Activated T-helper 2 cell treated with anti-CD3 and anti-CD28 coated beads, Interferon-gamma antibody, Interleukin-2, Interleukin-4, amounts not matched to agents 10 μg/mL and 5 μg/mL and 100 μg/mL, durations not matched to agents 14 hours and 24 hours and 36 hours (primary cell): ENCODE measurements at places on chromosomes 7 and 10.

GRCh38 chr7:12436896-12437535 lies 33.4 kb upstream of the VWDE start:
- H3K4me3 ChIP-seq: no peak overlapping the region
- DNase-seq: no peak
- no peaks in the 10 kb centered on the region for H3K36me3 ChIP-seq
- H3K27me3 ChIP-seq: peaks cover 3% of the 10 kb centered on the region

- H3K4me1 ChIP-seq: no peaks in the 10 kb centered on the region
- H3K27ac ChIP-seq: no peak overlapping the region
- H3K27me3 ChIP-seq: no peaks in the 10 kb centered on the region
- no peaks in the 10 kb centered on the region for H3K36me3 ChIP-seq
Observed at GRCh38 chr10:124003070-124003419, 90.4 kb downstream of the CHST15 start.

GRCh38 chr7:36115448-36116321 lies 37.4 kb upstream of the EEPD1 start:
- DNase-seq: peak; percentile 61
- no peak overlapping the region for H3K4me3 ChIP-seq
- peaks cover 21% of the 10 kb centered on the region for H3K27me3 ChIP-seq
- H3K4me1 ChIP-seq: peaks cover 27% of the 10 kb centered on the region
- H3K27ac ChIP-seq: peak overlapping the region; percentile 47
- H3K36me3 ChIP-seq: no peaks in the 10 kb centered on the region

DNA sequence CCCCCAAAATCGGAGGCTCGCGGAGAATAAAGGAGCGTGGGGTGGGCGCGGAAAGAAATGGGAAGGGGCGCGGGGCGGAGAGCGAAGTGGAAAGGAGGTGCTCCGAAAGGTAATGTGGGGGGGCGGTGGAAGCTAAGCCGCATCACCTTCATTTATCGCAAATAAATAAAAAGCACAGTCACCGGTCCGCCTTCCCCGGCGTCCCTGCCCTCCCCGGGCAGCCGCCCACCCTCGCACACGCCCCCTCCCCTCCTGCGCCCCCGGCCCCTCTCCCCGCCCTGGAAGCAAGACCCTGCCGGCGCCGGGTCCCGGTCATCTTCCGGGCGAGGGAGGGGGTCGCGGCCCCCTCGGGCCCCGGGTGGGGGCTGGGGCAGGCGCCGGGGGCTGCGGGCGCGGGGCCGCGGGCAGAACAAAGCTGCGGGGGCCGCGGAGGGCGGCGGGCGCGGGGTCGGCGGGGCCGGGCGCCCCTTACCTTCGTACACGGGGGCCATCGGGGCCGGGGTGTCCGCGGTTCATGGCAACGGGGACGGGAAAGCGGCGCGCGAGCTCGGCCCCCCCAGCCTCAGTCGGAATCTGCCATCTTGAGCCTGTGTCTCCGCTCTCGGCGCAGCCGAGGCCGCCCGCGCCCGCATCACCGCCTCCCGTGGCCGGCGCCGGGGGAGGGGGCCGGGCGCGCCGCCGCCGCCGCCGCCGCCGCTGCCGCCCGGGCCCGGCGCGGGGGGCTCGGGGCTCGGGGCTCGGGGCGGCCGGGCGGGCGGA lies 486 bp downstream of the HIPK2 start:
- peaks cover 11% of the 10 kb centered on the region for H3K36me3 ChIP-seq
- H3K27ac ChIP-seq: peak overlapping the region; percentile 94
- H3K27me3 ChIP-seq: peaks cover 19% of the 10 kb centered on the region
- DNase-seq: peak; percentile 15
- peak overlapping the region; percentile 95 for H3K4me3 ChIP-seq

- H3K4me3 ChIP-seq: no peak overlapping the region
- H3K27ac ChIP-seq: no peak overlapping the region
- H3K27me3 ChIP-seq: no peaks in the 10 kb centered on the region
- peaks cover 26% of the 10 kb centered on the region for H3K36me3 ChIP-seq
- no peak for DNase-seq
- H3K4me1 ChIP-seq: peaks cover 10% of the 10 kb centered on the region
Observed at GRCh38 chr10:69007260-69007659, 18.7 kb downstream of the KIFBP start.

GRCh38 chr7:113000316-113001020 lies 86.2 kb downstream of the GPR85 start:
- H3K36me3 ChIP-seq: no peaks in the 10 kb centered on the region
- no peak for DNase-seq
- H3K27me3 ChIP-seq: no peaks in the 10 kb centered on the region
- H3K27ac ChIP-seq: no peak overlapping the region
- no peak overlapping the region for H3K4me3 ChIP-seq

DNA sequence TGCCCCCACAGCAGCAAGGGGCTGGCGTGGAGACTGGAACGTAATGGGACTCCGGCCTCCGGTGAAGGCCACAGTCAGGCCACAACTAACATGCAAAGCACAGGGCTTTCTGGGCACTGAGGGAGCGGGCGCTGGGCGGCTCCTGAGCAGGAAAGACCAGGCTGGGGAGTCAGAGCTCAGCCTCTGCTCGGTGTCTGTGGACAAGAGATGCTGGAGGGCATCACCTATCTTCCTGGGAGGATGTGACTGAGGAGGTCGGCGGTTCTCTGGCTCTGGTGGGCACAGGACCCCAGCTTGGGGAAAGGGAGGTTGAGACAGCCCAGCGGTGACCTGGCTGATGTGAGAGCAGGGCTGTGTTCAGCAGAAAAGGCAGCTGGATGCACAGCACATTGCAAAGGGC lies 11.7 kb downstream of the CNPY1 start:
- no peak overlapping the region for H3K4me3 ChIP-seq
- H3K4me1 ChIP-seq: peaks cover 7% of the 10 kb centered on the region
- DNase-seq: no peak
- H3K27ac ChIP-seq: no peak overlapping the region

GRCh38 chr7:2571409-2571808 lies 12.6 kb downstream of the IQCE start:
- H3K4me3 ChIP-seq: no peak overlapping the region
- no peaks in the 10 kb centered on the region for H3K36me3 ChIP-seq
- no peaks in the 10 kb centered on the region for H3K27me3 ChIP-seq
- H3K27ac ChIP-seq: no peak overlapping the region
- no peak for DNase-seq
- peaks cover 7% of the 10 kb centered on the region for H3K4me1 ChIP-seq

GRCh38 chr10:26737730-26738129 lies 40.2 kb downstream of the PDSS1 start:
- H3K27ac ChIP-seq: peak overlapping the region; percentile 96
- no peak overlapping the region for H3K4me3 ChIP-seq
- DNase-seq: peak; percentile 26

DNA sequence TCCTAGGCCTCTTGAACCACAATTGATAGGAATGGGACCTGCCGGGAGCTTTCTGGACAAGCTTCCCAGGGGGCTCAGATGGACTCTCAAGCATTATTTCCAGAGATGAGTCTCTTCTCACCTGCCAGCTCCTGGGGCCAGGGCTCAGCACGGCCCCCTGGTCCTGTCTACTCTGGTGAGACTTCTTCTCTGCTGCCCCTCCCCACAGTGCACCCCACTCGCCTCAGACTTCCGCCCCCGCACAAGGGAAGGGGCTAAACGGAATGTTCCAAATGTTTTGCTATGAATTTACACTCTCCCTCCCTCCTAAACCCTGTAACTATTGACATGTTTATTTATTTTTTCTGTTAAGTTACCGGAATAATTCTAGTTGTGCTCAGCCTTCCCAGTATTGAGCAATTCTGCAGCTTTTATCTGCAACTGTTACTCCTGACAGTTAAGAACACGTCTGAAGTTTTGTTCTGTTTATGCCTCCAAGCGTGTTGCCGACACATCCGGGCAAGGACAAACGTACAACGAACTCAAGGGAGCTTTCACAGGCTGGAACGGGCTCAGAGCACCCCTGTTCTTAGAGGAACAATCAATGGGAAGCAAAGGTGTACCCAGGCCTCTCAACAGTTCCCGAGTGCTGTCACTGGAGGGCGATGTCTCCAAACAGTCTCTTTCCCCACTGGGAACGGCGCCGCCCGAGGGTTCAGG lies 55.2 kb downstream of the FHIP2A start:
- peak; percentile 37 for DNase-seq
- peaks cover 20% of the 10 kb centered on the region for H3K27me3 ChIP-seq
- no peaks in the 10 kb centered on the region for H3K36me3 ChIP-seq
- peaks cover 19% of the 10 kb centered on the region for H3K4me1 ChIP-seq
- H3K27ac ChIP-seq: no peak overlapping the region

- H3K27me3 ChIP-seq: no peaks in the 10 kb centered on the region
- H3K4me3 ChIP-seq: no peak overlapping the region
- no peak overlapping the region for H3K27ac ChIP-seq
Observed at GRCh38 chr10:60172363-60172990, 217.2 kb downstream of the ANK3 start.

DNA sequence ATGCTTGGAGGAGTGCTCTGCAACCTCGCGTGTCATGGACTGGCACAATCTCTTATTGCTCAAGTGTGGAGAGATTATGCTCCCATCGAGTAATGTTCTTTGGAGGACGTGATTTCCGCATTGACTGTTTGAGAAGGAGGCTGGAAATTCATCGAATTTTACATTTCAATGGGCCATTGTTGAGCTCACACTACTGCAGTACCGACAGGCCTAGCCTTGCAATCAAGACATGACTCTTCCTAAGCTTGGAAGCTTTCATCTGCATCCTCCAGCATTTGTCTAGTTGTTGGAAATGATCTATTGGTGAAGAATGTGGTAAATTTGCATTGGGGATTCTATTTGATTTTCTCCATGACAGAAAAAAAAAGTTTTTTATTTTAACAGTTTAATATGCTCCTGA lies 156.8 kb downstream of the FZD1 start:
- DNase-seq: no peak
- H3K27me3 ChIP-seq: no peaks in the 10 kb centered on the region
- H3K4me1 ChIP-seq: no peaks in the 10 kb centered on the region
- H3K4me3 ChIP-seq: no peak overlapping the region
- no peak overlapping the region for H3K27ac ChIP-seq

- peaks cover 12% of the 10 kb centered on the region for H3K4me1 ChIP-seq
Observed at GRCh38 chr10:121735263-121735662, 137.0 kb upstream of the FGFR2 start.

GRCh38 chr7:80496586-80496985 lies 15.3 kb downstream of the GNAT3 start:
- no peak overlapping the region for H3K4me3 ChIP-seq
- no peak for DNase-seq
- H3K27me3 ChIP-seq: no peaks in the 10 kb centered on the region
- H3K36me3 ChIP-seq: no peaks in the 10 kb centered on the region

DNA sequence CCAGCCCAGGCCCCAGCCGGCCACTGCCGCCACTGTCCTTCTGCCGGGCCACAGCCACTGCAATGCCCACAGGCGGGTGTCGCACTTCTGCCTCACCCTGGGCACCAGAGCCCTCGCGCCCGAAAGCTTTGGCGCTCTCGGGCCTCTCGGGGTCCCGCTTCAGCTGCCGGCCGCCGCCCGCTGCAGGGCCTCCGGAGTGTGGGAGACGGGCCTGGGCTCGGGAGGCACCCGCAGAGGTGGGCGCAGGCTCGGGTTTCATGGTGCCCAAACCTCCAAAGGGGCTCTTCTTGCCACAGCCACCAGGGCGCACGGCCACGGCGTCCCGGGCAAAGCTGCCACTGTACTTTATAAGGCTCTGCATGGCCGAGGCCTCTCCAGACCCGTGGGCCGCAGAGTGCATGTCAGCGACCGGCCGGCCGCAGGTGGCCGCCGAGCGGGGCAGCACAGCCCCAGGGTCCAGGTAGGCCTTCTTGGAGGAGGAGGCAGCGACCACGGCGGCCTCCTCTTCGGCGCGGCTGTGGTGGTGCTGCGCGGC lies 35.9 kb downstream of the TNRC18 start:
- H3K4me1 ChIP-seq: peaks cover 7% of the 10 kb centered on the region
- H3K4me3 ChIP-seq: no peak overlapping the region
- no peak for DNase-seq
- H3K36me3 ChIP-seq: peaks cover 42% of the 10 kb centered on the region
- H3K27me3 ChIP-seq: no peaks in the 10 kb centered on the region
- no peak overlapping the region for H3K27ac ChIP-seq

- DNase-seq: no peak
- H3K27ac ChIP-seq: no peak overlapping the region
- no peaks in the 10 kb centered on the region for H3K36me3 ChIP-seq
- no peak overlapping the region for H3K4me3 ChIP-seq
- H3K27me3 ChIP-seq: no peaks in the 10 kb centered on the region
Observed at GRCh38 chr7:119996634-119997033, 276.3 kb upstream of the KCND2 start.

- H3K4me1 ChIP-seq: peaks cover 27% of the 10 kb centered on the region
- H3K27ac ChIP-seq: no peak overlapping the region
- no peak overlapping the region for H3K4me3 ChIP-seq
- no peaks in the 10 kb centered on the region for H3K27me3 ChIP-seq
- no peak for DNase-seq
Observed at GRCh38 chr7:36648441-36648840, 75.9 kb downstream of the AOAH start.

- no peak for DNase-seq
- peak overlapping the region; percentile 37 for H3K4me3 ChIP-seq
- no peaks in the 10 kb centered on the region for H3K27me3 ChIP-seq
Observed at GRCh38 chr7:92621561-92622023, 31.4 kb upstream of the FAM133B start.

GRCh38 chr10:69239816-69240434 lies 19.8 kb downstream of the HKDC1 start:
- H3K4me1 ChIP-seq: peaks cover 2% of the 10 kb centered on the region
- H3K36me3 ChIP-seq: no peaks in the 10 kb centered on the region
- H3K27me3 ChIP-seq: no peaks in the 10 kb centered on the region
- DNase-seq: no peak
- H3K27ac ChIP-seq: no peak overlapping the region

DNA sequence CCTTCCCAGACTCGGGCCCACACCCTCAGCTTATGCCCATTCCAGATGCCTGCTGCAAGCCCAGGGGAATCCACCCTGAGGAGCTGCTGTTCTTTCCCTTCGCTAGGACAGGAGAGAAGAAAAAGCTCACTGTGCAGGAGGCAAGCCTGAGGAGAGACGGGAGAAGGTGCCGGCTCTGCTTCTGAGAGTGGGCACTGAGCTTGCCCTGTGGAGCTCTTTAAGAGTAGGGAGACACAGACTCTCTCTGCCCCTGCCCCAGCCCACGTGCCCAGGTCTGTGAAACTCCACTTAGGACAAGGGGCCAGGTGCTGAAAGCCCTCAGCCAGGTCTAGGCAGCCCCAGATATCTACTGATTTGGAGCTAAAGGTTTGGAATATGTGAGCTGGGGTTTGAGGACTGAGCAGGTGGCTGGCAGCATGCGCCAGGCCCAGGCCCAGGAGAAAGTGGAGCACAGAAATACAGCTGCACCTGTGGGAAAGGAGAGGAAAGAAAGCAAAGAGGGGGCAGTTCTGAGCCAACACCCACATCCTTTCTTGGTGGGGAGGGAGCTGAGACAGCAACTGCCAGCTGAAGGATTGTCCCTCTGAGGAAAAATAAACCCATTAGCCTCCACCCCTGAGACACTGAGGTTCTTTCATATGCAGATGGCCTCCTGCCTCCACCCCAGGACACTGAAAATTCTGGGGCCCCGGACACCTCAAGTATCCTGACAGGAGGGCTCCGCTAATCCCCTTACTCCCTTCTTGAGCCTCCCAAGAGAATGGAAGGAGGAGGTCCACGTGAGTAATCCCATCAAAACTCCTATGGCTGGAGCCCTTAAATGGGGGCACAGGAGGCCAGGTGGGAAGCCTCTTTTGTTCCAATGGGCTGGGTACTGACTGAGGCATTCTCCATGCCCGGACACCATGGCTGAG lies 7.3 kb downstream of the POLL start:
- H3K4me3 ChIP-seq: no peak overlapping the region
- H3K27ac ChIP-seq: no peak overlapping the region
- peaks cover 2% of the 10 kb centered on the region for H3K4me1 ChIP-seq
